ENCODE measurements at places on chromosomes 3 and 15.

- DNase-seq = no peak
These were observed 2.1 kb upstream of the GABRA5 start for GRCh38 chr15:26864664-26865191.

GRCh38 chr3:70972855-70973254, 610.7 kb downstream of the FOXP1 start:
- DNase-seq = no peak

GRCh38 chr3:153752405-153753027, 368.7 kb upstream of the ARHGEF26 start:
- no peak for DNase-seq

- DNase-seq = no peak
These were observed 25.8 kb upstream of the PRICKLE2 start for GRCh38 chr3:64251019-64251418.

DNA sequence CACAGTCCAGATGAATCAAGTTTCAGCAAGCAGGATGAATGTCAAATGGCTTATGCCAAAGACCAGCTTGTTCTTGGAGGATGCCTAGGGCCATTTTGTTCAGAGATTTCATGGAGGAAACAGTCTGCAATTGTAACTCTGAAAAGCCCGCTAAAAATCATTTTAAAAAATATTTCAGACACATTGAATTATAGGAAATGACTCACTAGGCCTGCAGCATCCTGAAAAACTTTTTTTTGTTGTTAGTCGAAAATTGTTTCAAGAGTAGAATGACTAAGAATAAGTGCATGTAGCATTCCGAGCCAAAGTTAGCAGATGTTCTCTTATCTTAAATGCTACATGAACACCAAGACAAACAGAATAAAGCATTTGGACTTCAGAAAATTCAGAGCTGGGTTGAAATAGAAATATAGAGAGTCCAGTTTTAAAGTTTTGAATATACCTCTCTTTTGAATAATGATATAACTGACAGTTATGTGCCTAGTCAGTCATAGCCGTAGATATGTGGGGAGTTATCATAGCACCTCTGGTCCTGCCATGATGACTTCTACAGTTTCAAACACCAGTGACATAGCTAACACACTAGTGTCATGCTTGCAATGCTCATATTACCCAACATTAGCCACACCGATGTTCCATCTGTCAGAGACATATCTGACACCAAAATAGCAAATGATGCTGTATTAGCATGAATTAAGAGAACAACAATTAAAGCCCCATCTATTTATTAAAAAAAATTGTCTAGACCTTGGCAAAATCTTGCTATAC, 1462.8 kb upstream of the GBE1 start:
- DNase-seq = no peak

- no peak for DNase-seq
These were observed 40.2 kb downstream of the GJD2 start for GRCh38 chr15:34714476-34715121.

DNA sequence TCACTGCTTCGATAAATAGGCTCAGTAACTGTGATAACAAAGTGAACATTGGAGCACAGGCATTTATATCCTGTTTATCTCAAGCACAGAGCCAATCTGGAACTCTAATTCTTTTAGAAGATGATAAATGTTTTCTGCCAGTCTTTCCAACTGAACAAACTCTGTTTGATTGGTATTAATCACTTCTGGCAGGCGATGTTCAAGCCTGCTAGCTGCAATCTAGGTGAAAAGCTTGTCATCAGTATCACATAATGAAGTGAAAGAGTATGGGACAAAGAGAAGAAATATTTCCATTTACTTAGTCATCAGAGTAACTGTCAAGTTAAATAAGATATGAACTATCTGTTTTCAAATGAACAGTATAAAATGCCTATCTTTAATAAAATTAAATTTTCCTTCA, 577.3 kb downstream of the VGLL3 start:
- no peak for DNase-seq

GRCh38 chr3:134348524-134348923, 25.7 kb downstream of the AMOTL2 start:
- no peak for DNase-seq

DNA sequence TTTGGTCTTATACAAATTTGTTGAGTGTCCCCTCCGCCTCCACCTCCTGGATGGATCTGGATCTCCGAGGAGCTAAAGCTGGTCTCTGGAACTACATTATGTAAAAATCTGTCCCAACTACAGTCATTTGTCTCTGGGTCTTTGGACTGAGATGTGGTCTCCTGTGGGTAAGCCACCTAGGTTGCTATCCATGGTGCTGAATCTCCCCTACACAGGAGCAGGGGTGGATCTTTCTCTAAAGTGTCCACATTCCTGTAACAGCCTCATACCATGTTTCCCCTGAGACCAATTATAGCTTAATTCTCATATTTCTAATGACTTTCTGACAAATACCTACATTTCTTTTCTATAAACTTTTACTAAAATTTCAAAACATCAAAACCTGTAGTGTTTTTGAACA, 625.8 kb downstream of the TAFA4 start:
- DNase-seq = no peak

DNA sequence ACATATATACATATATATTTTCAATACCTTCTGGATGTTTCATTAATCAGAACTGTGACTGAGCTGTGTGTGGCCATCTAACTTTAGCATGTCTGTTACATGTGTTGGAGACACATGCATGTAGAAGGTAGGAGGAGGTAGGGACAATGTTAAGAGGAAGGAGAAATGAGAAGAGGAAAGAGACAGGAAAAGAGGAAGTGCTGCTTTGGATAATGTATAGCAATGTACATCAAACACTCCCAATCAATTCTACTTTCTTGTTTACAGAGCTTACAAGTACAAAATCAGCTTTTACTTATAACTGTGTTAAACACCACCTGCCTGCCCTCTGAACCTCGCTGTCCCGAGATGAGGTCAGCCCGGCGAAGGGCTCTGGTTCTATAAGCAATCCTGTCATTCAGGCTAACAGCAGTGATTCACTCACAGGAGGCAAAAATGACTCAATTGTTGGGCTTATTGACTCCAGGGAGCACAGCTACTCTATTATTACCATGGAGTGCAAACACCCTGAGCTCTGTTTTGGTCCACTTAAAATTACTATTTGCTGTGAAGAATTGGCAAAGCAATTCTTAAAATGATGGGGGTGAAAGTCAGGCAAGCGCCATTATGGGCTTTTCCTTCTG, 188.9 kb downstream of the MEIS2 start:
- DNase-seq = no peak

DNA sequence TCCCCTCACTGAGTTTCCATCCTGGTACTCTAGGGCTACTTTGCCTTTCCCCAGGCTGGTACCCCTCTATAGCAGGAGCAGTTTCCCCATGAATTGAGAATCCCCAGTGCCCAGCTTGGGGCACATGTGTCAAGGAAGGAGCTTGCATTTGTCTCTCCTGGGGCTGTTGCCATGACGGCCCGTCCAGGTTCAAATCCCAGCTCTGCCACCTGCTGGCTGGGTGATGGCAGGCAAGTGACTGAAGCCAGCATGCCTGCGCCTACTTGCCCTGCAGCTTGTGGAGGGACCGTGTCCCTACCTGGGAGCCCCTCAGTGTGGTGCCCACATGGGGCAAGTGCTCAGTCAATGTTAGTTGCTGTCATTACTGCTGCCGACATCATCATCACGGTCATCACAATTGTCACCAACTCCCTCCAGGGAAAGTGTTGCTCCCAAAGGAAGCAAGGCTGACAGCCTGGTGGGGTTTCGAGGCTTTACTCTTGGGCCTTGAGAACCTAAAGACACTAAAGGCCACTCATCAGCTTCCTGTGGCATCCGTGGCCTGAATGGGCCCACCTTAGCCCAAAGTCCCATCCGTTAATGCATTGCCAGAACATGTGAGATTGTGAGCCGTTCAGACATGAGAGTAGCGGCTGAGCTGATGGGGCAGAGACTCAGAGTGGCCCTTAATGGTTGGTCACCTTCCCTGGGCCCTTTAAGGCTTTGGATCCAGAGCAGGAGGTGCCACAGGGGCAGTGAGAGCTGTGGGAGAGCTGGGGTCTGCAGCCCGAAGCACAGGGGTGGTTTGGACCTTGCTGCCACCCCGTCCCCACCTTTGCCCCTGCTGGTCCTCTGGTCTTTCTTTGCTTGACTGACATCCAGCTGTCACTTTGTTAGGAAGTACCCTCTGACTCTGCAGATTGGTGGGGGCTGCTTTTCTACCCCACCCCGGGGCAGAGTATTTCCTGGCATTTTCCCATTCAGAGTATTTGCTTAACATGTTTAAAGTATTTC, 144.4 kb downstream of the DNAJB8 start:
- peak; percentile 20 for DNase-seq

- DNase-seq = no peak
These were observed 7.3 kb upstream of the CFAP91 start for GRCh38 chr3:119695480-119695879.

DNA sequence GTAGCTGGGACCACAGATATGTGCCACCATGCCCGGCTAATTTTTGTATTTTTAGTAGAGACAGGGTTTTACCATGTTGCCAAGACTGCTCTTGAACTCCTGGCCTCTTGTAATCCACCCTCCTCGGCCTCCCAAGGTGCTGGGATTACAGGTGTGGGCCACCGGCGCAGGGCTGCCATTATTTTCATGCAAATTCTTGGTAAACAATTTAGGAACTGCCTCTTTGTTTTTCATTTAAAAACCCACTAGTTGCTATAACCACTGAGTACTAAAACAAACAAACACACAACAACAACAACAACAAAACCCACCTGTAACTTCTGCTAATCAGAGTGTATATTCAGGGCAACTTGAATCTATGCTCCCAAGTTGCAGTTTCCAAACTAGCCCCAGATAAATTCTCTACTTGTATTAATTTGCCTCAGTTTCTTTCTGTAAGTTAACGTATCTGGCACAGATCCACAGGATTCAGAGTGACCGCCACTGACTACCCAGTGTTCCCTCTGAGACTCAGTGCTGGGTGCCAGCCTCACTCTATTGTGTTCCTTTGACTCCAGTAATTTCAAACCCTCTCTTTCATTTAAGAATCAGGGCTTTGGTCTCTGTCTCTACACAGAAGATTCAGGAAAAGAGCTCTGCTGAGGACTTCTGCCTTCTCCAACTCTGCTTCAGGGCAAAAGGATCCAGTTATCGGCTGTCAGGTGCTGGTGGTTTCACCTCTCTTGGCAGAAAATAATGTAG, 18.6 kb upstream of the ZNF710 start:
- no peak for DNase-seq

DNA sequence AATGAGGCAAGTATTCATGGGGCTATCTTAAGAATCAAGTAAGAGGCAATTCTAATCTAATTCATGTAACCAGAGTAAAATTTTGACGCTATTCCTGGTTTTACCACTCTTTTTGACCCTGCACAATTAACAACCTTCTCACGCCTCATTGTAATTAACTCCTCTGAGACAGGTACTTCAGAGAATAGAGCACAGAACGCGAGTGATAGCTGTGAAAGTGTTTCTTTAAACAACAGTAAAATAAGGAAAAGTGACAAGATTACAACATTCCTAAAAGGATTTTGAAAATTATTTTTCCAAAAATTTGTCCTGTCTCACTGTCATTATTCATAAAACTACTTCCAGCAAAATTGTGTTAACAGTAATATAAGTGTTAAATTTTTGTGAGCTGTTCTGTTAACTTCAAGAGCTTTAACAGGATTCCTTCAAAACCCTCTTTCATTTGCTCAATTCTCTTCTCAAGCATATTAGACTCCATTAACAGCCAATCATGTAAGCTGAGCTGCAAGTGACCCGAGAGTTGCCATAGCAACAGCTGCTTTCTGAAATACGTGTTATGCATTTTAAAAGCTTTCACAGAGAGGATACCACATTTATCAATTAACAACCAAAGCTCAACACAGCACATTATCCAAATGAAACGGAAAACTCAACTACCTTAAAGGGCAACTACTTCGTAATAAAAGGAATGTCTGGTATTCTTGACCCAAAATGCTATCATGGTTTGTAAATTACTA, 93.1 kb downstream of the STAG1 start:
- no peak for DNase-seq

- no peak for DNase-seq
These were observed 81.4 kb downstream of the PDE8A start for GRCh38 chr15:85063088-85063487.

DNA sequence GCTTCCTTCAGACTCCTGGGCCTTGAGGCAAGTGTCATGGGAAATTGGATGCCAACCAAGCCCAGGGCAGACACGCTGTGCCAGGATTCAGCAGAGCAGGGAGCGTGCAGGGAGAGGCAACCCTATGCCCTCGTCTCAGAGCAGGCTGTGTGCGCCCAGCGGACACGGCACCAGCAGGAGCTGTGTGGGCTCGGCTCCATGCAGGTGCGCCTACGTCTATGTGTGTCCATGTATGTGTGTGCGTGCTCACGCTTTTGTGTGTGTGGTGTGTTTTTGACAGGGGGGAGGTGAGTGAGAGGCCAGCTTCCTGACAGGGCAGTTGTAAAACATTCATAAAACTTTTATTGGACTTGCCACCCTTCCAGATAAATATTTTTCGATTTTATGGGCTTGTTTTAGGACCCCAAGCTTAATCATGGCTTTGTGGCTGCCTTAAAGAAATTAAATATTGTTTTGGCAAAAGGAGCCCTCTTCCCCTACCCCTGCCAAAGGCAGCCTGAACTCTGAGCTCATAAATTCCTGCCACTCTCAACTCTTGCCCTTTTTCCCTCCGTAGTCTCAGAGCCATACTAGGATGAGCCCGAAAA, 84.4 kb downstream of the DNAJB8 start:
- DNase-seq = no peak

GRCh38 chr3:151584566-151584965, 123.7 kb upstream of the IGSF10 start:
- no peak for DNase-seq

DNA sequence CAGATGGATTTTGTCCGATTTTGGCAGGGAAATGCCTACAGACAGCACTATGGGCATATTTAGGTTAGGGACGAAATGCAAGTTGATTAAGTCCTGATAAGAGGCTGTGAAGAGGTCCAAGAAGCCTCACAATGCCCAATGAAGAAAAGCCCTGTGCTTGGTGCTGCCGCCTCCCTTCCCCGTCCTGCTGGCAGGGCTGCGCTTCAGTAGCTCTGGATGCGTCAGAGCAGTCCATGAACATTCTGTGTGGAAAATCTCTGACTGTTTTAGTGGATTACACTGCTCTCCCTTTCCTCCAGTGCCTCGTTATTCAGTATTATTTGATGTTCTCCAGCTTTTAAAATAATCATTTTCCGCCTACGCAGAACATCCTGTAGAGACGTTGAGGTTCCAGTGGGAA, 39.6 kb downstream of the MLH1 start:
- no peak for DNase-seq

- no peak for DNase-seq
These were observed 1220.5 kb downstream of the ROBO2 start for GRCh38 chr3:78260388-78260787.

GRCh38 chr3:190533511-190534281, 19.8 kb downstream of the IL1RAP start:
- DNase-seq = no peak
